ENCODE measurements at places on chromosomes 16 and 17. TPM values are rescaled to one million over a fixed set of nuclear protein-coding genes. Genes with fewer than 3 reads are reported as not detected.

Gene TBC1D26
- not detected for total RNA-seq

Gene ALOX12B
- 1.5 TPM for total RNA-seq

Gene HYDIN
- 0.45 TPM for total RNA-seq

Gene FGF11
- total RNA-seq = 0.85 TPM

Gene MGAT5B
- 20.3 TPM for total RNA-seq

Gene PPP1R27
- total RNA-seq = 0.35 TPM

Gene ARL5C
- total RNA-seq = not detected

Gene CFAP119
- 8.2 TPM for total RNA-seq

Gene VTN
- 24.7 TPM for total RNA-seq

Gene CSH2
- total RNA-seq = not detected

Gene PRSS22
- total RNA-seq = 0.78 TPM

Gene KRT222
- total RNA-seq = 0.57 TPM

Gene ZNF423
- 0.07 TPM for total RNA-seq

Gene PIGS
- total RNA-seq = 63.4 TPM

Gene NLRP1
- 2.5 TPM for total RNA-seq

Gene SSH2
- 25.5 TPM for total RNA-seq

Gene DLG4
- total RNA-seq = 5.8 TPM

Gene MYADML2
- not detected for total RNA-seq

Gene GTF3C1
- 73.3 TPM for total RNA-seq

Gene TBC1D28
- total RNA-seq = not detected

Gene NSMCE1
- total RNA-seq = 60.7 TPM

Gene RAP1GAP2
- total RNA-seq = 30.8 TPM

Gene RND2
- 0.13 TPM for total RNA-seq

Measured in A549 treated with AZD2906 at 1 μM for 4 hours (cell line).